ENCODE measurements at places on chromosomes 5 and 9. TPM values are rescaled to one million over a fixed set of nuclear protein-coding genes. Genes with fewer than 3 reads are reported as not detected.

- DNase-seq = no peak
These were observed 351.3 kb downstream of the NTRK2 start for GRCh38 chr9:85020791-85021190.

DNA sequence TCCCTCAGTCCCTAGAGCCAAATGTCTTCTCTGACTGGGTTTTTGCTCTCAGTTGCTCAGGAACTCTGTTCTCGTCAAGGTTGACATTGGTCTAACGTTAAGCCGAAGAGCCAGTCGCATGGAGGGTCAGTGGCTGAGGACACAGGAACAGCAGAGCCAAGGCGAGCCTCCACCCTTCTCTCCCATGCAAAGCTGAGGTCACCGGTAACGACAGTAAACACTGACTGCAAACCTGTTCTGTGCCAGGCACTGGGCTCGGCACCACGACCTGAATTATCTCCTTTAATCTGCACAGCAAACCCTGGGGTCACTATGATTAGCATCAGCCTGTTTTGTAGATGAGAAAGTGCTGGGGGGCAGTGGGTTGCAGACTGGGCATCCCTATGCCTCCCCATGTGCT lies 171.0 kb downstream of the COL23A1 start:
- no peak for DNase-seq

DNA sequence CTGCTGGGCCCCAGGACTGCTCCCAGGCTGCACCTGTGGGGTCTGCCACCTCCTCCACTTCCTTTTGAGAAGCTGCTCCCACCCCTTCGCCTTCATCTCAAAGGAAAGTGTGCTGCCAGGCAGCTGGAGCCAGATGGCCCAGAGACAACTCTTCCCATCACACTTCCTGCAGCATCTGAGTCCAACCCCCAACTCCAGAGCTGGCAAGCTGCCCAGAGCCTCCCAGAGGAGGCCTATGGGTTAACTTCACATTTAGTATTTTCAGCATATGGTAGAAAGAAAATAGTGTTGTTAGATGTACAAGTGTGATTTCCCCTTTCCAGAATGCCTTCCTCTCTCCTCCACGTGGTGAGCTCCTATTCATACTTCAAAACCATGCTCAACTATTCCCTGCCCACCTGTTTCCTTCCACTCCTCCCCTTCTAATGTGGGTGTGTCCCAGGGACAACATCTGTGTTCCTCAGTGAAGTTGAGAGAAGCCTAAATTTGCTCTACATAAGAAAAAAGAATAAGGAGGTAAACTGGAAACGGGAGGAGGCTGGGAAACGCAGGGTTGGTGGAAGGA lies 38.6 kb upstream of the KCNMB1 start:
- DNase-seq = no peak

- DNase-seq = no peak
These were observed at the start of gene CDKN2B-AS1 for GRCh38 chr9:21994556-21995005. Gene CDKN2B-AS1 (plus strand): TSS chr9:21994791.

DNA sequence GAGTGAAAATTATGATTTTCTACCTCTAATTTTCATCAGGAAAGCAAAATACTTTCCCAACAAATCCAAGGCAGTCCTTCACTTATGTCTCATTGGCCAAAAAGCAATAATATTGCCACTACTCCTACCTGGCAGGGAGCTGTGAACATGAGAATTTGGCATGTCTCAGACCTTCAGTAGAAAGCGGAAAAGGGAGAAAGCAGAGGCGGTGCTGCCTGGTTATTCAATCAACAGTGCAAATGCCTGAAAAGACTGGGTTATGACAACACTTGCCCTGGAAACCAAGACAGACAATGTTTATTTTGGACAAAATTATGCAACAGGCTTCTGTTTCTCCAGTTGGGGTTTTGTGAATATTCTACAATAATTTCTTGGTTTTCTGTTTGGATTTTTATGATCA lies 194.4 kb downstream of the TAF11L14 start:
- DNase-seq = no peak

DNA sequence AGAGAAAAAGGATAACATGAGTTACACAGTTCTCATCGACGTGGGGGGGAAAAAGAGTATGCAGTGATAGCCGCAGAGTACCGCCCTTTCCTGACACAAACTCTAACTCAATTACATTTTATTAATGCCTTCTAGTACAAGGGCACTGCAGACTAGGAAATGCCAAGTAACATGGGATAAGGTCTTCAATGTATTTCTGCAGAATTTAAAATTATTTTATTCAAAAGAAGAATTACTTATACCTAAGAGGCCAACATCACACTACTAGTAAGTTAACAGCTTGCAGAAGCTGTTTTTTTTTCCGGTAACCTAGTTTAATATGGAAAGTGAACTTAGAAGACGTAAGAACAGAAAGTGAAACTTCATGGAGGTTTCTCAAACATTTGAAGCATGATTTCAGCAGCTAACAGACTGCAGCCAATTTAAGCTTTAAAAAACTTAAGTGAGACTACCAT lies 3.9 kb downstream of the SETX start:
- no peak for DNase-seq

- no peak for DNase-seq
These were observed 77.0 kb upstream of the LRRTM2 start for GRCh38 chr5:138951986-138952735.

GRCh38 chr9:90808398-90808797 lies 6.8 kb downstream of the SYK start:
- DNase-seq = no peak

DNA sequence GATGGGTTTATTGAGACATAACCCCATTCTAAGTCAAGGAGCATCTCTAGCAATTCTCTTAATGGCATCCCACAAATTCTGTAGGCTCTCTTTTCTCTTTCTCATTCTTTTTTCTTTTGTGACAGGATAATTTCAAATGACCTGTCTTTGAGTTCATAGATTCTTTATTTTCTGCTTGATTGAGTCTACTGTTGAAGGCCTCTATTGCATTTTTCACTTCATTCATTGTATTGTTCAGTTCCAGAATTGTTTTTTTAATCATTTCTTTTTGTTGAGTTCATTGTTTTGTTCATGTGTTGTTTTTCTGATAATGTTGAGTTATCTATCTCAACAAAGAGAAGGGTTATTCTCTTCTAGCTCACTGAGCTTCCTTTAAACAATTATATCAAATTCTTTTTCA lies 144.7 kb upstream of the IL12B start:
- DNase-seq = no peak

DNA sequence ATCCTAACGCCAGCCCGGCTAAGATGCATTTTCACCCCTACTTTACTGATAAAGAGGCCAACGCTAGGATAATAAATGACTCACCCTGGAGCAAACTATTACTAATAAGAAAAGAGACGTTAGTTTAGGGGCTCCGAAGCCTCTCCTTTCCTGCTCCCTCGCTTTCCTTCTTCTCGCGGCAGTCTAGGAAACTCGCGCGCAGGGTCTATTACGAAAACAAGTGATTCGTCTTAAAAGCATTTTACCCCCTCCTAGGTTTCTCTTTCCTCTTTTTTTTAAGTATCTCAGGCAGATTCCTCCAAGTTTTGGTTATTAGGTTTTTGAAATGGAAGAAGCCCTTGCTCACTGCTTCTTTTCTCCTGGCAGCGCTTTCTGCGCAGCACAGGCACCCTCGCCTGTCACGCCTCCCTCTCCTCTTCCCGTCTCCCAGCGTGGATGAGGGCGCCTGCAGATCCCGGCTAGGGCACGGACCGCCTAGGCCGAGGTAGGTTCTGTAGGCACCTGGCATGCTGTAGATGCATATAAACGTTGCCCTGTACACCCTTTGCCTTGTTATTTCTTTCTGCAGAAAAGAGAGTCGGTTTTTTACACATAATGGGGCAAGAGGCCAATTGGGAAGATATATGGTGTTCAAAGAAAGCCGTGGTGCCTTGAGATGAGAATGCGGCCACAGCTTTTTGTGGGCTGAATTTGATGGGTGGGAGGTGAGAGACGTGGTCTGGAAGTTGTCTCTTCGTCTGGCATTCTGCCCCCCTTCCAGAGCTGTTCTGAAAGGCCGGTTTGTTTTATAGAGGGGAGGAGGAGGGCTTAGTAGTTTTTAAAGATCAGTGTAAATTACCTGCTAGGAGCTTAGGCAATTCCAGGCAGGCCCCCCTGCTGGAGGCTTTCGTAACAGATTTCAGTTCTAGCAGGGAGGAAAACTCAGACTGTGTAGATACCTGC lies 983 bp downstream of the GCNT1 start:
- DNase-seq = no peak

GRCh38 chr9:3648266-3648665 lies 122.5 kb upstream of the RFX3 start:
- no peak for DNase-seq

GRCh38 chr5:142320430-142320738 lies 4.4 kb downstream of the SPRY4 start:
- DNase-seq = no peak

DNA sequence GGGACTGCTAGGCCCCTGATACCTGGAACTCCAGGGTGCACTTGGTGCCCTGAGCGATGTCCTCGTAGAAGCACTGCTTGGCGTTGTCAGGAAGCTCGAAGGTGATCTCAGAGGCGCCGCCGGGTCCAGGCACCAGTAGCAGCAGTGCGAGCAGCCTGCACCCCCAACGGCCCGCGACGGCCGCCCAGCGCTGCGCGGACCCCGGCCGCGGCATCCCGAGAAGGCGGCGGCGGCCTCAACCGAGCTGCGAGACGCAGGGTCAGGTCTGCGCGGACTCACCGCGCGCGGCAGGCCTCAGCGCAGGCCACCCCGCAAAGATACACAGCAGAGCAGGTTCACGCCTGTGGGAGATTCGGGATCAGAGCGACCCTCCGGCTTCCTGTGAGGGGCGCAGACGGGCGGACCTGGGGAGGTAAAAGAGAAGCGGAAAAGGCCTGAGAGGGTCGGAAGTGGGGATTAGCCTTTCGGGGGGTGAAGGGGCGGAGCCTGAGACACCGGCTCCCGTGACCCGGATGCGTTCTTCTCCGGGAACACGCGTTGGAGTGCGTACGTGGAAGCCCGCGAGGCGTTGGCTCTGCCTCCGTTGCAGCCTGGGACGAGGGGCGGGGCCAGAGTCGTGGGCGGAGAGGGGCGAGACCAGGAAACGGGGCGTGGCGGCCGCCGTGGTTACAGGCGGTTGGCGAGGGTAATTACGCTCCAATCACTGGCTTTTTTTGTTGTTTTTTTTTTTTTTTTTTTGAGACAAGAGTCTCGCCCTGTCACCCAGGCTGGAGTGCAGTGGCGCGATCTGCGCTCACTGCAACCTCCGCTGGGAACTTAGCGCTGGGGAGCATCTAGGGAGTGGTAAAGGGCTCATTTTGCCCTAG lies at the start of gene TMED7:
TSS of gene TMED7 (minus strand) at position 458 of the 866 bp plus-strand sequence. CDS start at position 214, 244 bp downstream.
- peak; percentile 95 for DNase-seq

GRCh38 chr9:72540348-72540873 lies 19.0 kb downstream of the TMC1 start:
- DNase-seq = no peak

GRCh38 chr5:134525683-134526482 lies 413 bp downstream of the JADE2 start:
- DNase-seq = no peak

DNA sequence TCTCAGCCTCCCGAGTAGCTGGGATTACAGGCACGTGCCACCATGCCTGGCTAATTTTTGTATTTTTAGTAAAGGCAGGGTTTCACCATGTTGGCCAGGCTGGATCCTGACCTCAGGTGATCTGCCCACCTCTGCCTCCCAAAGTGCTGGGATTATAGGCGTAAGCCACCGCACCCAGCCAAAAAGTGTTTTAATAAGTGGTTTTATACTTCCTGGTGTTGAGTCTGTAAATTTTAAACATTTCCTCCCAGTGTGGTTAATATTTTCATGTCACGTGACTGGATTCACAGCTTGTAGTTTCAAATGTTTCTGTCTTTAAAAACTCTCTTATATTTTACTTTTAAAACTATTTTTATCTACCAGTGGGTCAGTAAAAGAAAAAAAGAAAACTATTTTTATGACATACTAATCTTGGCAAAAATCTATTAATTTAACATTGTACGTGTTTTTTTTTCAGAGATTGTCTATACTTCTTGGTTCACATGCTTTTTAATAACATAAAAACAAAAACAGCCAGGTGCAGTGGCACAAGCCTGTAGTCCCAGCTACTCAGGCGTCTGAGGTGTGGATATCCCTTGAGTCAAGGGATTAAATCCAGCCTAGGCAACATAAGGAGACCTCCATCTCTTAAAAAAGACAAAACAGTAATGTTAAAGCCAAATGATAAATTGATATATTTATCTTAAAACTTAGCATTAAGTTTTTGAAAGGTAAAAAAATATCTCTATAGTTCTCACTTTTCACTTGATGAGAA lies 117.1 kb downstream of the DMXL1 start:
- no peak for DNase-seq

- no peak for DNase-seq
These were observed 38.8 kb upstream of the COL5A1 start for GRCh38 chr9:134602547-134603362.

DNA sequence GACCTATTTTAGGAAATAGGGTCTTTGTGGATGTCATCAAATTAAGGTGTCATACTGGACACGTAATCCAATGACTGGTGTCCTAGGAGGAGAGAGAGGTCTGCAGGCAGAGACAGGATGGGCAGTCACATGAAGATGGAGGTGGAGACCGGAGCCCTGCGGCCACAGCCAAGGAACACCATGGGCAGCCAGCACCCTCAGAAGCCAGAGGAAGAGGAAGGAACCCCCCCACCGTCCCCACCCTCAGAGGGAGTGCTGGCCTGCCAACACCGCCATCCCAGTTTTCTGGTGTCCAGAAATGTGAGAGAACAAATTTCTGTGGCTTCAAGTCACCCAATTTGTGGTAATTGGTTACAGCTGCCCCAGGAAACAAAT lies 88.3 kb downstream of the NSUN2 start:
- no peak for DNase-seq

DNA sequence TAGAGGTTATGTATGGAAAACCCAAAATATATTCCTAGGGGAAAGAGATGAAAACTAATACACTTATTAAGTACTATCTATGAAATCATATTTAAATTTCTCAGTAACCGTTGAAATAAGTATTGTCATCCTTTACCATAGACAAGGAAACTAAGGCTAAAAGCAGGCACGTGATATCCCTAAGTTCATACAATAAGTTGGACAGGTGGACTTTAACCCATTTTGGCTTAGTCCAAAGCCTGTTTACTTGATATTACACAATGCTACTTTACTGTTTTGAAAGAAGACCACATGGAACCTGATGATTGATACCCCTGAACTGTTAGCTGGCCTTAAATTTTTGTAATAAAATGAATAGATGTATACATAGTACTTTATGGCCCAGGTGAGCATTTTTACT lies 3.5 kb downstream of the NFX1 start:
- no peak for DNase-seq

Gene GKAP1
- 4.4 TPM for polyA plus RNA-seq

Gene FYB1
- not detected for polyA plus RNA-seq

Gene ADGRD2
- polyA plus RNA-seq = not detected

Gene TRIM14
- 35.4 TPM for polyA plus RNA-seq

Gene GAPT
- not detected for polyA plus RNA-seq

Gene PPP3R2
- not detected for polyA plus RNA-seq

Gene ANKRD34B
- not detected for polyA plus RNA-seq

All from GM12878 (cell line).